ENCODE measurements at places on chromosomes 11 and 22.
A peak's percentile ranks its signal among the peaks of the same experiment; 100 is the strongest.

- DNase-seq = no peak
Measured at GRCh38 chr11:88288560-88288959, 49.0 kb downstream of the CTSC start.

DNA sequence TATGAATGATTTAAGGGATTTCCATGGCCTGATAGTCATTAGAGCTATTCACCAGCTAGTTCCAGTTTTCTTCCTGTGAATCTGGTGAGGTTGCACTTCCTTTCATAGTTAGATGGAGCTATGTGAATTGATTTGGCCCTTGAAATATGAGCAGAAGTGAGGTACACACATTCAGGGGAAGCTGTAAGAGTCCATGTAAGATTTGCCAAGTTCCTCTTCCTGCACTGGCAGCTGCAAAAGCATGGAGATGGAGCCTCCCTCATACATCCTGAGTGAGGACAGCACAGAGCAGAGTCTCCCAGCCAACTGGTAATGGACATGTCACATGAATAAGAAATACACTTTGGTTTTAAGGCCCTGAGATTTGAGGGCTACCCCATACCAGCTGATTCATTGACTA is 111.7 kb downstream of the CD44 start:
- no peak for DNase-seq

DNA sequence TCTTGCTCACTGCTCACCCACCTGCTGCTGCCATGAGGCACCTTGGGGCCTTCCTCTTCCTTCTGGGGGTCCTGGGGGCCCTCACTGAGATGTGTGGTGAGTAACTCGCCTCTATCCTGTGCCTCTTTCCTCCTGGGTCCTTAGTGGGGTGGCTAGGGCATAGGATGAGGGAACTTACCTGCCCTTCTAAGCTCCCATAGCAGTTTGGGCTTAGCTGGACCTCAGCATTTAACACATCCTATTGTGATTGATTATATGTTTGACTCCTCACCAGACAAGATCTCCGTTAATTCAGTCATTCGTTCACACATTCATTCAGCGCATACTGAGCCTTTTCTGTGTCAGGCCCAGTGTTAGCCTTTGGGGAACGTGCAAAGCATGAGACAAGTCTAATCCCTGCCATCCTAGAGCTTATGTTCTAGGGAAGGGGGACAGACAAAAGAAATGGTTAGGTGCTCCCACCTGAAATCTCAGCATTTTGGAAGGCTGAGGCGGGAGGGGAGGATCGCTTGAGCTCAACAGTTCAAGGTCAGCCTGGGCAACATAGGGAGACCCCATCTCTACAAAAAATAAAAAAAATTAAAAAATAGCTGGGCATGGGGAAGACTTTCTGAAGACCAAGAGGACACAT is 441 bp downstream of the TCN2 start:
- no peak for DNase-seq

DNA sequence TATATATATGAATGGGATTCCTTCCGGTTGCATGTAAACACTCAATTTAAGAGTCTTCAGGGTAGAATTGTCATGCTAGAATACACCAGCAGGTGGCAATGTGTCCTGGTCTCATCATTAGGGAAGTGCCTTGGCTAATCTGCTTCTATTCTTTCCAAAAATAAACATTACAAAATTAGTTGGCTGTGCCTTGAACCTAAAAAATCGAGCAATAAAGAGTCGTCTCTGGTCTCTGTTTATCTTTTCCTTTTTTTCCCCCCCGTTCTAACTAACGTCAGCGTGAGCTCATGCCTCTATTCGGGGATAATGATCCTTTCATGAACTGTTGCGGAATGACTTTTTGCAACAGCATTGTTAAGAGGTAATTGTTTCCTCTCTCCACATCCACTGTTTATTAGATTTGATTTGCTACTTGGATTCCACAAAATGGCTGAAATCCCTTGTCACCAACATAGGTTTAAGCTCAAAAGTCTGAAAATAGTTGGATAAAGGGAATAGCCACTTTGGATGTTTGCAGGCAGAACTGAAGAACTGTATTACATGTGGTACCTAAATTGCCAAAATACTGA is 1.2 kb upstream of the ARHGEF12 start:
- peak; percentile 65 for DNase-seq
